ENCODE measurements at places on chromosomes 6 and 20. TPM values are rescaled to one million over a fixed set of nuclear protein-coding genes. Genes with fewer than 3 reads are reported as not detected.

- DNase-seq, result no peak
Observed at GRCh38 chr6:43013097-43013842, 476 bp downstream of the MEA1 start.

DNA sequence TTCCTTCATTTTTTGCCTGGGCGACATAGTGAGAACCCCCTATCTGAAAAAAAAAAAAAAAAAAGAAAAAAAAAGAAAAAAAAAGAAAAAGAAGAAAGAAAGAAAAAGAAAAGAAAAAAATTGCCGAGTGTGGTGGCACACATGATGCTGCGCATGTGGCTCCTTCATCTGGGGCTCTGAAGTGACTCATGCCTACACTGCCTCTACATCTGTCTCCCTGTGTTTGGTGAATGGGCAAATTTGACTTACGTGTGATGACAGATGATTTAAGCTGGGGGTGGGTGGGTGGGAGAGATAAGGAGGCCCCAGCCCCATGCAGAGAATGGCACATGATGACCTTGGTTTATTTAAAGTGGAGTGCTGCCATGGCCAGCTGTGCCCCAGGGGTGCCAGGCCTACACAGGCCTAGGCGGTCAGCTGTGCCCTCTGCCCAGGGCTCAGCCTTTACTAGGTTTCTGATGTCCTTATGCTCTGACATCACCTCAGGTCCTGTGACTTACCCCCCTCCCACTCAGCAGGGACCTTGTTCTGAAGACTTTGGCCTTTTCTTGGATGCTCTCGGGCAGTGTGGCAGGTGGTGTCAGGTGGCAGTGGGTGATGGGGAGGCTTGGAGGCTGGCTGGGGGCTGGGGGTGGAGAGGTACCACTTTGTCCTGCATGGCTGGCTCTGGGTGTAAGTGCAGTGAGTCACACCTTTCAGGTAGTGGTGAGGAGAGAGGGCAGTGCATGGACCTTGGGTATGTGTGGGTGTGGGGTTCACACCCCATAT is 41.1 kb downstream of the VEGFA start:
- no peak for DNase-seq

DNA sequence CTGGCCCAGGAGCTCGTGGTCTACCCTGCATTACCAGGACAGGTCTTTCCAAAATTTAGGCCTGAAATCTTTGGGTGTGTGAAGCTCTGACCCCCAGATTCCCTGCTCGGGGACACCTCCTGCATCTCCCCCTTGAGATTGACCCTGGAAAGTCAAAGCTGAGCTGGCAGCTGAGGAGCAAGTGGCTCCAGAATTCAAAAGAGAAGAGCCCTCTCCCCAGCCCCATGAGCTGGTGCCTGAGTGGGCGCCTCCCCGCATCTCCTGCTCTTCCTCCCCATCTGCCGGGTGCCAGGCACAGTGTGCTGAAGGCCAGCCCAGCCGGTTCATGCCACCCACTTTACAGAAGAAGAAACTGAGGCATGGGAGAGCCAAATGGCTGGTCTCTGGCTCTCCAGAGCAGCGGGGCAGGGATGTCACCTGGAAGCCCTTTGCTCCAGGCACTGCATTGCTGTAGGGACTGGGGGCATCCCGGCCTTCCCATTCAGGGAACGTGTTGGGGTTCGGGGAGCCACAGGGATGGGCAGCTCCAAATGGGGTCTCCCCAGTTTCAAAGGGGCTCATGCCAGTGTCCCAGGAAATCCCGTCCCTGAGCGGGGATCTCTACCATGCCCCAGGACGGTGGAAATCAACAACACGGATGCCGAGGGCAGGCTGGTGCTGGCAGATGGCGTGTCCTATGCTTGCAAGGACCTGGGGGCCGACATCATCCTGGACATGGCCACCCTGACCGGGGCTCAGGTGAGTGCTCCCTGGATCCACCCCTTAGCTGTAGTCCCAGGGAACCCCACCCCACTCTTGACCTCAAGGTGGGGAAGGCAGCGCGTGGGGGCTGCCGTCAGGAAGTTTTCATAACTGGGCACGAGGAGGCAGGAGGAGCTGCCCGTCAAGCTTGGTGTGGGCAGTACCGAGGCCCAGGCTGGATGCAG is 20.5 kb downstream of the NPEPL1 start:
- DNase-seq, result no peak

GRCh38 chr6:4299476-4299875 is 164.1 kb upstream of the ECI2 start:
- no peak for DNase-seq

RFX6 gene
- total RNA-seq, result not detected

DNA sequence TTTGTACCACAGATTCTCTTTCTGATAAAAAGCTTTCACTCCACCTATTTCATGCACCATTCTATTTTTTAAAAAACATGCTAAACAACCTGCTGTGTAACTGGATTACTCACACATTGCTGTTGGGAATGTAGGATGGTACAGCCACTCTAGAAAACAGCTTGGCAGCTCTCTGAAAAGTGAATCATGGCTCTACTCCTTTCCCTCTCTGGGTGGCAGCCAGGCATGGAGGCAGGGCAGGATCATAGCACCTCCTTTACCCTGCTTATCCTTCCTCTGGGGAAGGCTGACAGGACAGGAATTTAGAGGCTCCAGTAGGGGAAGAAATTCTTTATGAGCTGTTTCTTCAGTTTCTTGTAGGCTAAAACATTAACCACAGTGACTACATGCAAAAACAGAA is 6.7 kb upstream of the VNN2 start:
- DNase-seq, result peak; percentile 81

DNA sequence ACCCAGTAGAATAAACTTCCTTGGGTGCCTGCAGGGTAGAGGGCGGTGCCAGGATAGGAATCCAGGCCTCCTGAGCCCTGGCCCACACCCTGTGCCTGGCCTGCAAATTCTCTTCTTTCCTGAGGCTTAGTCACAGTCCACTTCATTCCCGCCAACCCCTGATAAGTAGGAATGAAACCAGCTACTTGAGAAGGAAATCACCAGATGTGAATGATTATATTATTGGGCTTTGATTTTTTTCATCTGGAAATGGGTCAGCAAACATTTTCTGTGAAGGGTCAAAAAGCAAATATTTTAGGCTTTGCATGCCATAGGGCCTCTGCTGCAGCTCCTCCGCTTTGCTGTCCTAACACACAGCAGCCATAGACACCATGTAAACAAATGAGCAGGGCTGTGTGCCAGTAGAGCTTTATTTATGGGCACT is 50.2 kb downstream of the STK35 start:
- peak; percentile 66 for DNase-seq

DNA sequence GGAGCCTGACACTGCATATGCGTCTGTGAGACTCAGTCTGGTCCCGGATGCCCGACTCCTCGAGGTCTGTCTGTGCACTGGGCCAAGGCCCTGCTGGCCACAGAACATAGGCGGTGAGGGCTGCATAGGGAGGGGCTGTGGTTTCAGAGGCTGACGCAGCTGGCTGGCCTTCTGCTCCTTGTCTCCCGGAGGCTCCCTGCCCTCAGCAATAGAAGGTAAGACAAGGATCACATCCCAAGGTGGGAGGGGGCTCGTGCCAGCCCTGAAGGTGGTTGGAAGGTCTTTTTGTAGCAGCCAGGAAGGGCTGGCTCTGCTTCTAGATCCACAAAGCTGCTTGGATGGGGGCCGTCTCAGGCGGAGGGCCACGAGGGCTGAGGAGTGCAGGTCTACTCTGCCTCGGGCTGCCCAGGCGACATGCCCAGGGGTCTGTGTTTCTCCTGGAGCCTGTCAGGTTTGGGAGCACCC is 239.8 kb upstream of the SULF2 start:
- DNase-seq, result peak; percentile 98

DNA sequence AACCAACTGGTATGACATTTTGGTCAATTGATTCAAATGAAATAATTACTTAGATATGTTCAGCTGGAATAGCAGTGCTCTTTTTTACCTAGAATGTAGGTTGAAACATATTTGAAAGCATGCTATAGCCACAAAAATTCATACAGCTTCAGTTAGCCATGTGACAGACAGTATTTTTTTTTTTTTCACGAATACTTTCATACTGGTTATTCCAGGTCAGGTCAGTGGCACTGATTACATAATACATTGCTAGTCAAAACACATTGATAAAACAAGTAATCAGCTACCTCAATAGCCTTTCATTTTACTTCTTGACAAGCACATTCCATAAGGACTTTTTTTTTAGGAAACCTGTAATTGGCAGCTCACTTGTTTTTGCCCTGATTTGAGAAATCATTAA is 222.6 kb downstream of the EYA4 start:
- DNase-seq, result no peak

DNA sequence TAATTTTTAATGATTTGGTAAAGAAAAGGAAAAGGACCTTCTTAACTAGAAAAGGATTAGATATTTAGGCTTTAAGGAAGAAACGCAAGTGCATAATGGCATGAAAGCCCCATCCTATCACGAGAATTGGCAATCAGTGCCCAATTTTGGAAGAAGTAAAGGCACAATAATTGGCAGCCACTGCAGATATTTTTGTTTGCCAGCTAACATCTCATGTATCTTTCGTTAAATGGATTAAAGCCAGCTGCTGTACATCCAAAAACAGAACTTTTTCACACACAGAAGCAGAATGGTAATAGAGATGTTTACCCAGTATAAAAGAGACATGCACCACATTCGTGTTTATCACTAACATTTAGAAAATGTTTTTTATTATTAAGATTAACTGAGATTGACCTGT is 180.3 kb downstream of the C6orf118 start:
- no peak for DNase-seq

DNA sequence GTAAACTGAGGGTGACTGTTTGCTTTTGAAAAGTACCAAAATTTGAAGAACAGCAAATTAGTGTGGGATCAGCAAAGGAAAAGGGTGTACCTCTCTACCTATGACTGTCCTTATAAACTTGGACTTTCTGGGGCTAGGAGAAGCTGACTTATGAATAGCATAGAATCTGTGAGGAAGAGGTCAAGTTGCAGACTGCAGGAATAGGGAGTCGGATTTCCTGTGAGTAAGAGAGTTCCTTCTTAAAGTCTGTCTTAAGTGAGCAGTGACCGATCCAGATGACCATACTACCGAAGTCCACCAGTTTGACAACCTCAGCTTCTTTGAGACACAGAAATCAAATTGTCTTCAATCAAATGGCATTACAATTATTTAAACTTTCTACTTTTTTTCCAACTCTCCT is 708.7 kb downstream of the UTRN start:
- peak; percentile 44 for DNase-seq

DNA sequence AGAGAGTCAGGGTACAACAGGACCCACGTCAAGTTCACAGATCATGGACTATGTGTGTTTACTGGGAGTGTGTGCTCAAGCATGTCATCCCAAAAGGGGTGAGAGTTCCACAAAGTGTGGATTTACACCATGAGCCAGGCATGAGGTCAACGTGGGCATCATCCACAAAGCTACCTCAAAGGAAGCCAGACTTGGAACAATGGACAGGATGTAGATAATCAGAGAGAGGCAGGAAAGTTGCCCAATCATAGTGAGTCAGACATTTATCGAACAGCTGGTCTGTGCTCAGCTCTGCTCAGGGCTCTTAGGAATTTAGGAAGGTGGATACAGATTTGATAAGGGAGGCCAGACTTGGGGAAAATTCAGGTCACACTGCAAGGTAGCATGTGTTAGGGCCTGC is 317.2 kb upstream of the CDYL start:
- DNase-seq, result peak; percentile 89

PRR18 gene
- total RNA-seq, result not detected

IRAK1BP1 gene
- total RNA-seq, result 3.7 TPM

CDH26 gene
- total RNA-seq, result 0.34 TPM

All from astrocyte (in vitro differentiated cells and primary cell).